Sigmoid colon (tissue), 7 donors: ENCODE measurements at places on chromosomes 3 and 15. TPM values are rescaled to one million over a fixed set of nuclear protein-coding genes. Genes with fewer than 3 reads are reported as not detected.

The TLR9 gene
- polyA plus RNA-seq, result 0.98 TPM

The AQP9 gene
- polyA plus RNA-seq, result 0.54 TPM

The ANKRD34C gene
- not detected for polyA plus RNA-seq

The CLDN16 gene
- not detected for polyA plus RNA-seq

The BDH1 gene
- polyA plus RNA-seq, result 81.1 TPM

DNA sequence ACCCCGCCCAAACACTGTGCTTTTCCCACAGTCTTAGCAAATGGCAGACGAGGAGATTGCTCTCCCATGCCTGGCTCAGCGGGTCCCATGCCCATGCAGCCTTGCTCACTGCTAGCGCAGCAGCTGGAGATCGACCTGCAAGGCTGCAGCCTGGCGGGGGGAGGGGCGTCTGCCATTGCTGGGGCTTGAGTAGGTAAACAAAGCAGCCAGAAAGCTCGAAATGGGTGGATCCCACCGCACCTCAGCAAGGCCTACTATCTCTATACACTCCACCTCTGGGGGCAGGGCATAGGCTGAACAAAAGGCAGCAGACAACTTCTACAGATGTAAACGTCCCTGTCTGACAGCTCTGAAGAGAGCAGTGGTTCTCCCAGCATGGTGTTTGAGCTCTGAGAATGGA is 27.2 kb upstream of the WDR5B start:
- no peak overlapping the region for H3K4me3 ChIP-seq
- no peak for DNase-seq
- no peaks in the 10 kb centered on the region for H3K4me1 ChIP-seq

DNA sequence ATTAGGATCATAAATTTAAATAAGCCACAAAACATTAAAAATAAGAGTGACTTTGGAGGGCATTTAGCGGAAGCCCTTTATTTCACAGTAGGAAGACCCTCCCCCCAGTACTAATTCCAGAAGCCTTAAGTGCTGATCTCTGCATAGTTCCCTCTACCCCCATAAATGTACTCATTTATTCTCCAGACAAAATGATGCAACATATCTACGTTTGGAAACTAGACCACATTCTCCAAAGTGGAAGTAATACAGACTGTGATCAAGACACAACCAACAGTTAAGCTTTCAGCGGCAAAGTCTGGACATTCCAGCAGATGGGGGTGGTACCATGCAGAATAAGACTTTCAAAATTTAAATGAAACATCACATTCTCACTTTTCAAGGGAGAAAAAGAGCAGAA is 44.8 kb upstream of the RPS17 start:
- H3K36me3 ChIP-seq, result no peaks in the 10 kb centered on the region
- DNase-seq, result no peak
- no peak overlapping the region for H3K27ac ChIP-seq
- no peak overlapping the region for H3K4me3 ChIP-seq
- no peaks in the 10 kb centered on the region for H3K27me3 ChIP-seq
- no peaks in the 10 kb centered on the region for H3K4me1 ChIP-seq

DNA sequence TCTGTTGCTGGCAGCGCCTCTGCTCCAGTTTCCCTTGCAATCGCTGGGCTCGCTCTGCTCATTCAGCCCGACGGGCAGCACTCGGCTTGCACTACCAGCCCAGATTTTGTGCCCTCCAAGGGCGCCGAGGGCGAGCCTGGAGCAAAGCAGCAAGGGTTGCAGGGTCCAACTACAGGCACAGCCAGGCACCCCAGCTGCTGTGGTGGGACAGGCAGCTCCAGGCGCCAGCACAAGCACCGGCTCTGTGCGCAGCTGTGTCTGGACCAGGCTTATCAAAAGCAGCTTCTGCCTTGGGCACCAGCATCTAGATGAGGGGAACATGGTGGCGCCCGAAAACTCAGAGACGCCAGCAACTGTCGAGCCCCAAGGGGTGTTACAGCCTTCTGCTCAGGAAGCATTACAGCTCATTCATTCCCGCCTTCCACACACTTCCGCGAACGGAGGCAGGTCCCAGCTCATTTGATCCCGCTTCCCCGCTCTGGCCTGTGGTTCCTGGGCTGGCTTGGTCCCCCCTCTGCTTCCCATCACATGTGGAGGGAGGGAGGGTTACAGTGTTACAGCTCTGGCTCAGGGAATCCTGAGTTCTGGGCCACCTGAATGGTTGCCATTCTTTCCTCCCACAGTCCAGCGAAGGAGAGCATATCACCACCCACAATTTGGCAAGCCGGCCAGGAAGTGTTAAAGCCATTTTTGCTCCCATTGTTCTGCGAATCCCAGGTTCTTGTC is 409.9 kb upstream of the ALCAM start:
- DNase-seq, result no peak
- H3K36me3 ChIP-seq, result no peaks in the 10 kb centered on the region
- no peaks in the 10 kb centered on the region for H3K4me1 ChIP-seq
- no peaks in the 10 kb centered on the region for H3K27me3 ChIP-seq
- no peak overlapping the region for H3K27ac ChIP-seq

GRCh38 chr15:57344282-57344681 is 32.0 kb upstream of the CGNL1 start:
- no peaks in the 10 kb centered on the region for H3K27me3 ChIP-seq
- DNase-seq, result no peak
- no peak overlapping the region for H3K27ac ChIP-seq
- no peaks in the 10 kb centered on the region for H3K4me1 ChIP-seq

DNA sequence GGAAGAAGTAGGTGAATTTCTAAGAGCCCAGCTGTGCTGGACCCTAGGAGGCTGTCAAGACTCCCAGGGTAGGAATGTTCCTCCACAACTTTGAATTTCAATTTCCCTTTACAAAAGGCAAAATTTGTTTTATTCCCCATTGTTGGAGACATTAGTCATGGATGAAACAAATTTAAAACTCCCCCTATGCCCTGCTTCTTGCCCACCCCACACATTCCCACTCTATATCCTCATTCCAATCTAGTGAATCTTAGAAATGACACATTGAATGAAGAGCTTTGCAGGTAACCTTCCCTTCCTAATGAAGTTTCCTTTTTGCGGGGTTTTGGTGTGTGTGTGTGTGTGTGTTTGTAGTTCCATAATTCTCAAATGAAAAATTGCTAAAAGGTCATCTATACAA is 72.6 kb downstream of the CCNL1 start:
- no peak for DNase-seq
- H3K36me3 ChIP-seq, result no peaks in the 10 kb centered on the region
- H3K4me3 ChIP-seq, result no peak overlapping the region
- no peaks in the 10 kb centered on the region for H3K27me3 ChIP-seq

DNA sequence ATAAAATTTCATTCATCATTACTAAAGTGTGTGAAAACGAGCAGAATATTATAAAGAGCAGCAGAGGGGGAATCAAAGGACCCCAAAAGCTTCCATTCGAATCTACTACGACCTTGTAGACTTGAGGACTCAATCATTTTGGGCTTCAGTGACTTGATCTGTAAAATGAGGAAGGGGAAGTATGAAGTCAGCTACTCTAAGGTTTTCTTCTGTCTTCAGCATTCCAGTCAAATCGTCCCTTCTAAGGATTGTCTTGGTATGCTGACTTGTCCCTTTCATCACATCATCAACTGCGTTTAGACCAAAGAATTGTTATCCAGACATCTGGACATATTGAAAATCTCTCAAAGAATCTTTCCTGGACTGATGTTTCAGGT is 44.8 kb downstream of the PLD1 start:
- no peaks in the 10 kb centered on the region for H3K36me3 ChIP-seq
- H3K27me3 ChIP-seq, result no peaks in the 10 kb centered on the region
- H3K27ac ChIP-seq, result no peak overlapping the region
- no peak overlapping the region for H3K4me3 ChIP-seq
- H3K4me1 ChIP-seq, result no peaks in the 10 kb centered on the region

GRCh38 chr3:31942446-31942845 is 38.6 kb downstream of the OSBPL10 start:
- no peak for DNase-seq
- H3K4me3 ChIP-seq, result no peak overlapping the region
- no peaks in the 10 kb centered on the region for H3K4me1 ChIP-seq
- no peaks in the 10 kb centered on the region for H3K27me3 ChIP-seq
- H3K36me3 ChIP-seq, result no peaks in the 10 kb centered on the region

DNA sequence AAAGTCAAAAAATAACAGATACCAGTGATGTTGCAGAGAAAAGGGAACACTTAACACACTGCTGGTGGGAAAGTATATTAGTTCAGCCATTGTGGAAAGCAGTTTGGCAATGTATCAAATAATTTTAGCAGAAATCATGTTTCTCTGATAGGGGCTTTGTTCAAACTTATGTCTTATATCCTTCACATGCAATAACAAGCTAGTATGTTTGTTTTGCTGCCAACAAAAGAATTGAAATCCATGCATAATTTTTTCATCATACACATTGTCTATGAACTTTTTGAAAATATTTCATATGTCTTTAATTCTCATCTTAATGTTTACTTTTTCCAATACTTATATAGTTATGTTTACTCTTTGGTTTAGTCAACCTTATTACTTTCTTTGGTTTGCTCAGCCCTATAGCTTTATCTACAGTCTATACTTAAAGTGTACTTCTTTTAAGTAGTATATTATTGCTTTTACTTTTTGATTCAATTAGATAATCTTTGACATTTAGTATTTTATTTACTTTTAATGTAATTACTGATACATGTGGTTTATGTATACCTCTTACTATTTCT is 639.6 kb upstream of the CBLB start:
- H3K27ac ChIP-seq, result no peak overlapping the region
- no peaks in the 10 kb centered on the region for H3K27me3 ChIP-seq
- H3K4me3 ChIP-seq, result no peak overlapping the region

DNA sequence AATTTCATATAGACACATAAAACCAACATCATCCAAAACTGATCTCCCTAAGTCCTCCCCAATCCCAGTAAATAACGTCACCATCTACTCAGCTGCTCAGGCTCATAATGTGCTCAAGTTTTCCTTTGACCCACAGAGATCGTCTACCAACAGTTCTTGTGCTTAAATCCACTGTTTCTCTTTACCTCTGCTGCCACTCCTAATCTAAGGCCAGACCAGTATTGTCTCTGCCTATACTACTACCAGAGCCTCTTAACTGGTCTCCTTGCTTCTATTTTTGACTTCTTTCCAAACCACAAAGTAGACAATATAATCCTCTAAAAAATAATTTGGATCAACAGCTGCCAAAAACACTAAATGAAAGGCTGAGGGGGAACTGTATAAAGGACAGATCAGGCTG is 65.3 kb downstream of the CLASP2 start:
- peaks cover 39% of the 10 kb centered on the region for H3K4me1 ChIP-seq
- no peaks in the 10 kb centered on the region for H3K36me3 ChIP-seq
- no peaks in the 10 kb centered on the region for H3K27me3 ChIP-seq
- no peak overlapping the region for H3K4me3 ChIP-seq
- H3K27ac ChIP-seq, result no peak overlapping the region
- DNase-seq, result no peak

- no peak overlapping the region for H3K4me3 ChIP-seq
- no peak for DNase-seq
- no peaks in the 10 kb centered on the region for H3K36me3 ChIP-seq
Measured at GRCh38 chr3:27310688-27311087, 58.5 kb downstream of the NEK10 start.

- H3K36me3 ChIP-seq, result no peaks in the 10 kb centered on the region
- no peaks in the 10 kb centered on the region for H3K27me3 ChIP-seq
- no peak overlapping the region for H3K4me3 ChIP-seq
- no peak overlapping the region for H3K27ac ChIP-seq
Measured at GRCh38 chr3:183487016-183487415, 58.6 kb upstream of the MCF2L2 start.

GRCh38 chr3:43214616-43215015 is 71.7 kb upstream of the SNRK start:
- no peak overlapping the region for H3K27ac ChIP-seq
- no peak overlapping the region for H3K4me3 ChIP-seq
- H3K36me3 ChIP-seq, result no peaks in the 10 kb centered on the region
- no peaks in the 10 kb centered on the region for H3K4me1 ChIP-seq
- H3K27me3 ChIP-seq, result no peaks in the 10 kb centered on the region

GRCh38 chr3:52225452-52226228 is at the start of gene TLR9:
Gene TLR9, minus strand, starts transcription at chr3:52225645. Its CDS starts 116 bp downstream, at chr3:52225529.
- no peaks in the 10 kb centered on the region for H3K27me3 ChIP-seq
- no peak within 1 kb of the TSS for H3K4me3 ChIP-seq
- H3K36me3 ChIP-seq, result peaks cover 22% of the 10 kb centered on the region
- no peaks in the 10 kb centered on the region for H3K4me1 ChIP-seq
- DNase-seq, result no peak
- no peak within 1 kb of the TSS for H3K27ac ChIP-seq

DNA sequence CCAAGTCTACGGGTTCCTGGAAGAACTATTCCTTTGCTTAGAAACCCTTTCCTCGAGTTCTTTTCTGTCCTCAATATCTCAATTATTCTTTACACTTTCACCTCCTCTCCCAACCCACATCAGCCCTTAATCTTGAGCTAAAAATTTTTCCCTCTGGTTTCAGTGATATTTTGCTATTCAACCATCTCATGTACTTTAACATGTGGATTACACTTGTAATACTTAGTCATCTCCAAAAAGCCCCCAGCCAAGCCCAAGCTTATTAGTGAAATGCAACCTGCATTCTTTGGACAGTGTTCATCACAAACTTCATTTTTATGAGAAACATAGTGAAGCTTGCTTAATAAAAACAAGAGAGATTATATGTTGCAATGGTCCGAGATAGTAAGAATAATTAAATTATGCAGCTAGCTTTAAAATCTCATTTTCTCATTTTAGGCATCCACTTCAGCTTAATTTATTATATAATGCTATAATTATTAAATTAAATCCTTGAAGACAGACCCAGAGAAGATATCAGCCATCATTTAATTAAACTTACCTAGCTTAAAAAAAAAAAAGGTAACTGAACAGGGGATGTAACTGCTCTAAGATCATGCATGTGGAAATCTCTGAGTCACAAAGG is 534.5 kb upstream of the TBL1XR1 start:
- H3K36me3 ChIP-seq, result no peaks in the 10 kb centered on the region
- no peaks in the 10 kb centered on the region for H3K4me1 ChIP-seq
- no peaks in the 10 kb centered on the region for H3K27me3 ChIP-seq
- H3K27ac ChIP-seq, result no peak overlapping the region
- H3K4me3 ChIP-seq, result no peak overlapping the region
- DNase-seq, result no peak

- no peak overlapping the region for H3K4me3 ChIP-seq
- H3K36me3 ChIP-seq, result no peaks in the 10 kb centered on the region
Measured at GRCh38 chr3:37668818-37669610, 192.7 kb upstream of the CTDSPL start.

- no peaks in the 10 kb centered on the region for H3K36me3 ChIP-seq
- H3K4me1 ChIP-seq, result no peaks in the 10 kb centered on the region
- no peak overlapping the region for H3K27ac ChIP-seq
- no peak overlapping the region for H3K4me3 ChIP-seq
- no peaks in the 10 kb centered on the region for H3K27me3 ChIP-seq
Measured at GRCh38 chr3:174620138-174620537, 239.0 kb upstream of the NAALADL2 start.

DNA sequence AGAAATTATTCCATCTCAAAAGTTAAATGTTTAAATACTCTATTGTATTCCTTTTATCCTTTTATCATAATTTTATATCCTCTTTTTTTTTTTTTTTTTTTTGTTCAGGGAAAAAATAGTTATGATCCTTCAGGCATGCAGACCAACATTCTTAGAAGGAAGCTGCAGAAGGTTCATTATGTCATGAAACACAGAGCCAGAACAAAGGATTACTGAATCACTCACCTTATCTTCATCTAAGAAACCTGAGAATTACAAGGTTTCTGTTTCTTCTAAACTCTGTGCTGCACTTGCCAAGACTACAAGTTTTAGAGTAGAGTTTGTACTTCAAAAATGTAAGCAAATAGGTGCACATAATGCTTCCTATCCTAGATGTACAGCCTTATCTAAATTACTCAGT is 3.3 kb downstream of the PLCH1 start:
- no peaks in the 10 kb centered on the region for H3K27me3 ChIP-seq
- H3K4me3 ChIP-seq, result no peak overlapping the region
- no peaks in the 10 kb centered on the region for H3K4me1 ChIP-seq
- no peak overlapping the region for H3K27ac ChIP-seq
- H3K36me3 ChIP-seq, result no peaks in the 10 kb centered on the region
